Dermis lymphatic vessel endothelial cell (primary cell): ENCODE measurements at places on chromosomes 16 and 17. TPM values are rescaled to one million over a fixed set of nuclear protein-coding genes. Genes with fewer than 3 reads are reported as not detected.

SLC38A8 gene
- total RNA-seq = not detected in 2 replicates

GAS7 gene
- total RNA-seq = 6.5 and 9.5 TPM in 2 replicates

KIF2B gene
- total RNA-seq = not detected in 2 replicates

DYNLRB2 gene
- total RNA-seq = 0.34 and 0.54 TPM in 2 replicates

KRTAP1-5 gene
- total RNA-seq = not detected in 2 replicates

GPR139 gene
- not detected in 2 replicates for total RNA-seq

DBNDD1 gene
- total RNA-seq = 5.6 and 10.4 TPM in 2 replicates

CHST4 gene
- not detected in 2 replicates for total RNA-seq

FOXN1 gene
- not detected in 2 replicates for total RNA-seq

MYL11 gene
- not detected in 2 replicates for total RNA-seq

HOXB5 gene
- total RNA-seq = under 0.01 and 0.11 TPM in 2 replicates

MT1A gene
- 0.43 TPM in 1 of 2 replicates, not detected in the other for total RNA-seq

ALDOC gene
- total RNA-seq = 19.2 and 25.2 TPM in 2 replicates

TNP2 gene
- total RNA-seq = not detected in 2 replicates

BFAR gene
- 72.3 and 81.8 TPM in 2 replicates for total RNA-seq

GPR179 gene
- total RNA-seq = not detected in 2 replicates

PPY gene
- not detected in 2 replicates for total RNA-seq

SYCE1L gene
- 2.8 and 2.9 TPM in 2 replicates for total RNA-seq

CASKIN2 gene
- 8.6 and 9.9 TPM in 2 replicates for total RNA-seq

CENPT gene
- total RNA-seq = 16.4 and 16.6 TPM in 2 replicates

BAIAP3 gene
- 1.3 and 3.4 TPM in 2 replicates for total RNA-seq

KCNH6 gene
- under 0.01 TPM in 1 of 2 replicates, not detected in the other for total RNA-seq

TMEM114 gene
- not detected in 2 replicates for total RNA-seq

GCGR gene
- total RNA-seq = not detected in 2 replicates

GRB7 gene
- under 0.01 and 0.09 TPM in 2 replicates for total RNA-seq

CCL5 gene
- total RNA-seq = 0.33 and 0.34 TPM in 2 replicates

SERPINF2 gene
- 0.09 TPM in 1 of 2 replicates, not detected in the other for total RNA-seq

DHRS7C gene
- not detected in 2 replicates for total RNA-seq
